Activated T-cell treated with anti-CD3 and anti-CD28 coated beads, Interleukin-2, amount 50 U/mL, for 72 hours (primary cell): ENCODE measurements at places on chromosomes 7 and 10. TPM values are rescaled to one million over a fixed set of nuclear protein-coding genes. Genes with fewer than 3 reads are reported as not detected.
A peak's percentile ranks its signal among the peaks of the same experiment; 100 is the strongest.

CEP41 gene
- 19.1 TPM for total RNA-seq

GRCh38 chr7:114931656-114932011 lies 9.7 kb downstream of the MDFIC start:
- no peak overlapping the region for H3K27ac ChIP-seq
- H3K36me3 ChIP-seq: no peaks in the 10 kb centered on the region
- peaks cover 15% of the 10 kb centered on the region for H3K4me1 ChIP-seq
- no peak overlapping the region for H3K4me3 ChIP-seq
- peak; percentile 58 for DNase-seq
- H3K27me3 ChIP-seq: no peaks in the 10 kb centered on the region

- H3K27ac ChIP-seq: no peak overlapping the region
- H3K27me3 ChIP-seq: no peaks in the 10 kb centered on the region
- no peak for DNase-seq
- no peak overlapping the region for H3K4me3 ChIP-seq
- H3K36me3 ChIP-seq: no peaks in the 10 kb centered on the region
Measured at GRCh38 chr7:11298220-11298619, 324.5 kb downstream of the PHF14 start.

RNF133 gene
- not detected for total RNA-seq

DNA sequence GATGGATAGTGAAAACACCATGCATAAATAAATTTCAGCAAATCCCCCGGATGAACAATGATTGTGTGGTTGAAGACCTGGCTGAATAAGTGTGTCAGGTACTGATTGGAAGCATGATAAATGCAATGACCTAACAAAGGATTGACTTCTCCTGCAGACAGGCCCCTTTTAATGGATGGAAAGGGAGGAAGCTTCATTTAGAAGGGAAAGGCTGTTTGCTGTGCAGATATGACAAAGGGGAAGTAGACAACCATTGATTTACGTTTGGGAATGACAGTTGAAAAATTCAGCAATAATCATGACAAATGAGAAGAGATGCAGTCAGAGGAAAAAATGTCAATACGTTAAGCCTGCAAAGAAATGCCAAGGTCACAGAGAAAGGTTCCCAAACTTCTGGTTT lies 503.8 kb downstream of the LRMDA start:
- peaks cover 25% of the 10 kb centered on the region for H3K27me3 ChIP-seq
- DNase-seq: no peak
- H3K4me3 ChIP-seq: no peak overlapping the region
- no peak overlapping the region for H3K27ac ChIP-seq

DNA sequence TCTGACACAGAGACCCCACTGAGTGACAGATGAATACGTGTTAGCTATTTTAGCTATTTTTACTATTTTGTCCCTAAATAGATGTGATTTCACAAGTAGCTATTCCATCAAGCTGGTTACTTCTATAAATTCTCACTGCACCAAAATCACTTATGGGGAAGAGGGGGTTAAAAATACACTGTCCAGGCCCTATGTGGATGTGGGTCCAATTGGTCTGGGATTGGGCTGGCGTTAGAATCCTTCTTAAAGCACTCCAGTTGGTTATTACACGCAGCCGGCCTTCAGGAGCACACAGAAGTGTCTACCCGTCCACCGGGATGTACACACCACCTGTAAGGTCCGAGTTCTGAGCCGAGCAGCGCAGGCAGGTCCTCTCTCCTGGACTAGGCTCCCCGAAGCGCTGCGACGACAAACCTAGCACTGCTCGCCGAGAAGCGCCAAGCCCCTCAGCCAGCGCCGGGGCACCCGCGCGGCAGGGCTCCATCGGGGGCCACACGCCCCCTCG lies 222.3 kb upstream of the MKLN1 start:
- peaks cover 73% of the 10 kb centered on the region for H3K4me1 ChIP-seq
- peak overlapping the region; percentile 92 for H3K4me3 ChIP-seq
- peaks cover 36% of the 10 kb centered on the region for H3K36me3 ChIP-seq
- H3K27ac ChIP-seq: peak overlapping the region; percentile 27

AQP1 gene
- 0.60 TPM for total RNA-seq

- peaks cover 42% of the 10 kb centered on the region for H3K27me3 ChIP-seq
- H3K36me3 ChIP-seq: no peaks in the 10 kb centered on the region
- peak overlapping the region; percentile 86 for H3K4me3 ChIP-seq
- peaks cover 10% of the 10 kb centered on the region for H3K4me1 ChIP-seq
Measured at GRCh38 chr7:96076350-96076707, 245.6 kb downstream of the SLC25A13 start.

CYP26C1 gene
- total RNA-seq: 0.05 TPM

GRCh38 chr7:92052684-92053083 lies 81.6 kb downstream of the CYP51A1 start:
- no peak for DNase-seq
- peaks cover 4% of the 10 kb centered on the region for H3K4me1 ChIP-seq
- H3K4me3 ChIP-seq: no peak overlapping the region
- no peak overlapping the region for H3K27ac ChIP-seq

HGF gene
- not detected for total RNA-seq

- H3K4me3 ChIP-seq: no peak overlapping the region
- H3K27ac ChIP-seq: no peak overlapping the region
Measured at GRCh38 chr7:51029701-51030191, 247.1 kb upstream of the GRB10 start.

DNA sequence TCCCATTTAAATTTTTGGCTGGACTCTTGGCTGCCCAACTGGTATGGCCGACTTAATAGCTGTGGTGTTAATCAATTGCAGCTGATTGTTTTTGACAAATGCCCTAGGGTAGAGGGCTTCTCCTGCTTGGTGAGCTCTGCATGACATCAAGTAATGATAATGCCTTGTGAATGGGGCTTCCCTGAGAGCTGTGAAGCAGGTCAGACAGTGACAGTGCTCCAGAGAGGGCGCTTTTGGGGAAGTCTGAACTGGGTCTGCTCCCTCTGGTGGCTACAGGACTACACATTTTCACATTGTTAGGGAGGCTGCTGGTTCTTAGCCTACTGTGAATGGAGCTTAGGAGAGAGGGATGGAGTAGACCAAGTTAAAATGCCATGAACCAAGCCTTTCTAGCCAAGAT lies 98.8 kb downstream of the SDK1 start:
- no peak overlapping the region for H3K4me3 ChIP-seq
- no peak for DNase-seq
- peaks cover 13% of the 10 kb centered on the region for H3K36me3 ChIP-seq
- H3K27me3 ChIP-seq: peaks cover 2% of the 10 kb centered on the region

- H3K4me3 ChIP-seq: no peak overlapping the region
- H3K27me3 ChIP-seq: no peaks in the 10 kb centered on the region
- DNase-seq: no peak
Measured at GRCh38 chr10:112006407-112006806, 177.2 kb downstream of the GPAM start.

EXOC4 gene
- total RNA-seq: 74.1 TPM

PARD3 gene
- 2.3 TPM for total RNA-seq

- no peaks in the 10 kb centered on the region for H3K27me3 ChIP-seq
- H3K4me1 ChIP-seq: peaks cover 7% of the 10 kb centered on the region
- DNase-seq: no peak
- H3K4me3 ChIP-seq: no peak overlapping the region
- no peak overlapping the region for H3K27ac ChIP-seq
Measured at GRCh38 chr7:90461219-90461618, 8.2 kb upstream of the PTTG1IP2 start.

DNA sequence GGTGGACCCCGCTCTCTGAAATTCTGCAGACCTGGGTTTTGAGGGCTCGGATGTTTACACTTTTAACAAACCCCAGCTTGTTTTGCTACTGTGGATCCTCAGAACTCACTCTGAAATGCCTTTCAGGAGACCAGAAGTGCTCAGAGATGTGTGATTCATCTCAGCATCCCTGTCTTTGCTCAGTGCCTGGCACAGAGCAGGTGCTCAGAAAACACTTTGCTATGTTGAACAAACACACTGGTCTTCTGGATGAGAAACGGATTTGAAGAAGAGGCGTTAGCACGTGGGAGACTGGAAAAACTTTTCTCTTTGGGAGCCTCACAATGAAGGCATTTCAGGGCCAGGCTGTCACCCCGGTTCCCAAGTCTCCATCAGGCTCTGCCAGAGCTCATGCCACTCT lies 53.3 kb downstream of the SH3PXD2A start:
- no peak overlapping the region for H3K4me3 ChIP-seq
- no peaks in the 10 kb centered on the region for H3K27me3 ChIP-seq
- DNase-seq: no peak
- no peaks in the 10 kb centered on the region for H3K36me3 ChIP-seq
- no peak overlapping the region for H3K27ac ChIP-seq

CFTR gene
- total RNA-seq: not detected

DNA sequence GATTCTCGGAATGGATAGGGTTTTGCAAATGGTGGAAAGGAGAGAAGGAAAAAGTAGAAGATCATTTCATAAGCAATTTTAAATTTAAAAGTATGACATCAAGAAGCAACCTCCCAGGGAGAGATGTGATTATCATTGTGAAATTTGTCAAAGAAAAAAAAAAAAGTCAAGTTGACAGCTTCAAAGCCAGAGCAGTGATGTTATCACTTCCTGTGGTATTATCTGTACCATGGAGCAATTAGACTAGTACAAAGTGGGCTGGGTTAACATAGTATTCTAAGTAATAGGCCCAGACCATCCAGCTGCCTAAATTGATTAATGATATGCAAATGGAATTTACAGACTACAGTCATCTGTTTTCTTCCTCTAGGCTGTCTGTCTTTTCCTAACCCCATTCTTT lies 84.0 kb upstream of the NPY start:
- H3K27ac ChIP-seq: no peak overlapping the region
- no peaks in the 10 kb centered on the region for H3K36me3 ChIP-seq
- DNase-seq: no peak
- no peak overlapping the region for H3K4me3 ChIP-seq
- no peaks in the 10 kb centered on the region for H3K27me3 ChIP-seq
- peaks cover 6% of the 10 kb centered on the region for H3K4me1 ChIP-seq

GRCh38 chr10:133405844-133406527 lies 12.0 kb downstream of the MTG1 start:
- H3K4me1 ChIP-seq: peaks cover 43% of the 10 kb centered on the region
- peak overlapping the region; percentile 6 for H3K27ac ChIP-seq
- no peaks in the 10 kb centered on the region for H3K27me3 ChIP-seq
- peak overlapping the region; percentile 18 for H3K4me3 ChIP-seq
- DNase-seq: no peak

- no peaks in the 10 kb centered on the region for H3K4me1 ChIP-seq
- no peaks in the 10 kb centered on the region for H3K27me3 ChIP-seq
- H3K36me3 ChIP-seq: no peaks in the 10 kb centered on the region
- DNase-seq: no peak
Measured at GRCh38 chr7:98276241-98276761, 5.2 kb upstream of the BRI3 start.

AGAP5 gene
- 9.8 TPM for total RNA-seq

DNA sequence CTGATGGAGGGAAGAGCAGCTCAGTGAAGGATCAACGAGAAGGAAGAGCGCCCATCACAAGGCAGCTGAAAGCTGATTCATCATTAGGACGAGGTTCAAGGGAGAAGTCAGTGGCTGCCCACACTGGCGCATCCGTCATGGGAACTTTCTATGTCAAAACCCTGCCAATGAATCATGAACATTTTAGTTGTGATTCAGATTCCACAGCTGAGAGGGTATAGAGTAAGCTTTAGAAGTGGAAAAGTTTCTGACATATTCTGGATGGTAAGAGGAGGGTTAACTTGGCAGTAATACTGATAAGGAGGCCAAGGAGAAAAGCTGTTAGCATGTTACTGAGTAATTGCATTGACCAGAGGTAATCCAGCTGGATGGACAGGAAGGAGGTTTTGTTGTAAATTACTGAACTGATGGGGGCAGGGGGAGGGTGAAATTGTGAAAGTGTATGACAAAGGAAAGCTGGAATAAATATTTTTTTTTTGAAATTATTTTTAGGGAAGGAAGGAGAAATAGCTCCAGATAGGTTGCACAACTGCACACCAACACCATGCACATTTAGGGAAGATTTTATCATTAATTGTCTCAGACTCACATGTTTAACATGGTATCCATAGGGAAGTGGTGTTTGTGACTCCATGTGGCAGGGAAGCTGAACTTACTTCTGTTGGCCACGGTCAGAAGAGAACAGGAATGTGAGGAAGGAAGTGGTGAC lies 78.3 kb upstream of the NRP1 start:
- peaks cover 82% of the 10 kb centered on the region for H3K27me3 ChIP-seq
- no peak for DNase-seq
- peaks cover 6% of the 10 kb centered on the region for H3K4me1 ChIP-seq
- H3K4me3 ChIP-seq: no peak overlapping the region

SCIN gene
- 0.14 TPM for total RNA-seq

ACSM6 gene
- not detected for total RNA-seq

DNA sequence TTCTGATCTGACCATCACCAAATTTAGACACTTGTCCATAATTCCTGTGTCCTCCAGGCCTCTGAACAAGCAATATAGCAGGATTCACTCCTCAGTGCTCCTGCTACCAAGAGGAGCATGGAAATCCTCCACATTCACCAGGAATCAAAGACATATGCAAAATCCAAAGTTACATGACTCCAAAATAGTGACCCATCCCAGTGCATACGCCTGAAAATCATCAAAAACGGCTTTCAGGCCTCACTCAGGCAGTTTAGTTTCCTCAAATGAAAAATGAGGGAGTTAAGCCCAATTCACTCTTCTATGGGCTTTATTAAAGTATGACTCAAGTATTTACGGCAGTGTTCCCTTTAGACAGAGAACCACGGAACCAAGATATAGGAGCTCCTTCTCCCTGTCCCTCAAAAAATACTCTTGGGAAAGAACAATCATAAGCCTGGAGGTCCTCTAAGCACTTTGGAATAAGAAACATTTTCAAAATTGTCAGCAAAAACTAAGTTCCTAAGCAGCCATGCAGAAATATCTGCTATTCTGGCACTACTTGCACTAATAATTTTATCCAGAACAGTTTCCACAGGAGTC lies 240.7 kb downstream of the PARD3 start:
- H3K4me1 ChIP-seq: no peaks in the 10 kb centered on the region
- no peaks in the 10 kb centered on the region for H3K27me3 ChIP-seq
- no peak overlapping the region for H3K4me3 ChIP-seq
- DNase-seq: no peak
- H3K27ac ChIP-seq: no peak overlapping the region
- H3K36me3 ChIP-seq: no peaks in the 10 kb centered on the region

DNA sequence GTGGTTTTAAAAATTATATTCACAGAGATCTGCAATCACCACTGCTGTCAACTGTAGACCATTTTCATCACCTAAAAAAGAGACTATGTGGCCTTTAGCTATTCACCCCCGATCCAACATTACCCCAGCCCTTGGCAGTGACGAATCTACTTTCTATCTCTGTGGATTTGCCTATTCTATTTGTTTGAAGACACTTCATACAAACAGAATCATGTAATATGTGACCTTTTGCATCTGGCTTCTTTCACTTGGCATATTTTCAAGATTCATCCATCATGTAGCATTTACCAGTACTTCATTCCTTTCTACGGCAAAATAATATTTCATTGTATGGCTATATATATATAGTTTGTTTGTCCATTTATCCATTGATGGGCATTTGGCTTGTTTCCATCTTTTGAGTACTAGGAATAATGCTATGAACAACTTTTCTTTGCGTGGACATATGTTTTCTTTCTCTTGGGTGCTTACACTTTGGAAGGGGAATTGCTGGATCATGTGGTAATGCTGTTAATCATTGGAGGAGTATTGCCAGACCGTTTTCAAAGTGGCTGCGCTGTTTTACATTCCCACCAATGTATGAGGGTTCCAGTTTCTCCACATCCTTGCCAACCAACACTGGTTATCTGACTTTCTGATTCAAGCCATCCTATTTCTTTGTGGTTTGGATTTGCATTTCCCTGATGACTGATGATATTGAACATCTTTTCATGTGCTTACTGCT lies 22.3 kb downstream of the ADAMTS14 start:
- DNase-seq: no peak
- H3K27me3 ChIP-seq: peaks cover 7% of the 10 kb centered on the region
- no peaks in the 10 kb centered on the region for H3K4me1 ChIP-seq
- no peak overlapping the region for H3K4me3 ChIP-seq

- no peaks in the 10 kb centered on the region for H3K36me3 ChIP-seq
- no peak overlapping the region for H3K27ac ChIP-seq
- H3K4me1 ChIP-seq: no peaks in the 10 kb centered on the region
- no peak overlapping the region for H3K4me3 ChIP-seq
Measured at GRCh38 chr10:113444766-113445365, 108.0 kb upstream of the HABP2 start.
